HEK293T (cell line): ENCODE measurements at places on chromosomes 1 and 21.
A peak's percentile ranks its signal among the peaks of the same experiment; 100 is the strongest.

DNA sequence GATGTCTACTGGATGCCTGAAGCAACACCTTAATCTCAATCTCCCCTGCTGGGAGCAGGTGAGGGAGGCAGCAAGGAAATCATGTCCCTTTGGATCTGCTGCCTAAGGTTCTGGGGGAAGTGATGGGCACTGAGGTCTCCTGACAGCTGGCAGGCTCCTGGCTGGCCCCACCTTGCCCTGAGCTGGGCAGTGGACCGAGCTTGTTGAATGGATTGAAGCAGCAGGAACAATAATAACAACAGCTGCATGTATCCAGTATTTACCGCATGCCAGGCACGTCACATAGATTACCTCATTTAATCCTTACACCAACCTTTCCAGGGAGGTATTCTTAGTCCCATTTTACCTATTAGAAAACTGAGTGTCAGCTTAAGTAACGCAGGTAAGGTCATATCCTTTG is 133.9 kb downstream of the PLXNA2 start:
- DNase-seq: no peak

DNA sequence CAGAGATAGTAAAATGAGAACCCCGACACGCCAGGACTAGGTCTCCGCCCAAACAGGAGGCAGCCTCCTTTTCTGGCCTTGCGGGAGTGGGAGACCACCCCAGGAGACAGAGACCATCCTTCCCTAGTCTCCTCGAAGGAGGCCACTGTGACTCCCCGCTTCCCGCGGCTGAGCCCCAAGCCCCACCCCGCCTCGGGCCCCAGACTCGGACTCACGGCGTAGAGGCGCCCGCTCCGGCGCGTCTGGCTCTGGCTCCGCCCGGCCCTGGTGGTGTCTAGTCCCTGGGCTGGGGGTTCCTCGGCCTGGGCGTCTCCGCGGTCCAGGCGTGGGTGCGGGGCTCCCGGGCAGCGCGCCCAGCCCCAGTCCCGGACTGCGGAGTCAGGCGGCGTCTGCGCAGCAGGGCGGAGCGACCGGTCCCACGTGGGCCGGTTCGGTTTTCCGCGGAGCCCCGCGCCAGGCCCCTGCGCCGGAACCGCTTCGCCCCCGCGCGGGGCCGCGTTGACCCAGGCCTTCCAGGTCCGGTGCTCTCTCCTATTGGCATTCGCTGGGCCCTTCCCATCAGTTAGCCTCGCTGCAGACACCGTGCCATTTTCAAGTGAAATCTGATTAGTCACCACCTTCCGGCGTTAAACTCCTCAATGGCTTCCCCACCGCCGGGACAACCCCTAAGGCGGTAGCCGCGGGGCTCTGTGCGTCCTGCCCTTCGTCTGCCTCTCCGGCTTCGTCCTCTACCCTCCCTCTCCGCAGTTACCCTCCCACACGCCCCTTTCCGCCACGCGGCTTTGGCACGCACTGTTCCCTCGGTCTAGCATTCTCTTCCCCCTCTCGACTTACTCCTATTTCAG is at the start of gene C1orf216:
Gene C1orf216, minus strand, starts transcription at position 393 of the 845 bp plus-strand sequence. CDS start 2,563 bp downstream, outside the sequence.
- DNase-seq: no peak

GRCh38 chr1:81682490-81682889 is 118.2 kb upstream of the ADGRL2 start:
- DNase-seq: no peak

DNA sequence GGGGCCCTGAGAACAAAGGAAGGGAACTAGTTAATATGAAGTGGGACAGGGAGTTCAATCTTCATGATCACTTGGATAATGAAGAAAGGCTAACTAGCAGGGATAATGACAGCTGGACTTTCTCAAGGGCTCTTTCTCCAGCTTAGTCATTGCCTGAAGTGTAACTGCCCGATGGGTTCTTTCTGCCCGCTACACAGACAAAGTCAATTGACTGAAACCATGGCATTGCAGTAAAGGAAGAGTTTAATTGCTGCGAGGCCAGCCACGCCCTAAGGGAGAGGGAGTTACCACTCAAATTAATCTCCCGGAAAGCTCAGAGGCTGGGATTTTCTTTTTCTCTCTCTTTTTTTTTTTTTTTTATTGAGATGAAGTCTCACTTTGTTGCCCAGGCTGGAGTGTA is 16.6 kb upstream of the SLC2A5 start:
- no peak for DNase-seq

- DNase-seq: peak; percentile 77
These were observed 241.0 kb downstream of the KCNJ6 start for GRCh38 chr21:37675202-37675801.

DNA sequence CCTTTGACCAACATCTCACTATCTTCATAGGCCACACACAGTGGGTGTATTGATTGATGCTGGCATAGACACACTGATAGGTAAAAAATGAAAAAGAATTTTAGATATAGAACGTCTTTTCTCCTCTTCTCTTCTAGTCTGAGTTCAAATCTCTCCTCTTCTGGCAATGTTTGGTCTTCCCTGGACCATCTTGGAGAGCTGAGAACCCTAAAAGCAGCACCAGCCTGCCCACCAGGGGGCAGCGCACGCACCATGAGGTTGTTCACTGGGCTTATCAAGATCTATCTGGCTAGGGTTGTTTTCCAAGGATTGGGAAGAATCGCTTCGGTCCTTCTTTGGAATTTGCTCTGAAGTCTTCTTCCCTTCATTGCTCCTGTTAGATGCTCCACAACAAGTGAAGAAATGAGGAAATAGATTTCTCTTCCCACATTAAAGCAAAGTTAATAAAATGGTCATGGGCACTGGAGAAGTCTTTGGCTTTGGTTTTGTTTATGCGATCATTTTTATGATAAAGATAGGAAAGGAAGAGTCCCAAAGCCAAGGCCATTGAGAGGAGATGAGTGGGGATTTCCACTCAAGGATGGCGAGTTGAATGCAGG is 104.0 kb upstream of the OLIG2 start:
- peak; percentile 43 for DNase-seq

GRCh38 chr1:194710671-194711070 is 1524.3 kb upstream of the B3GALT2 start:
- DNase-seq: no peak

- DNase-seq: no peak
These were observed 729.4 kb downstream of the MATN1 start for GRCh38 chr1:29993950-29994349.

- no peak for DNase-seq
These were observed 50.6 kb downstream of the ACP6 start for GRCh38 chr1:147619741-147620140.

- DNase-seq: peak; percentile 41
These were observed 77.7 kb downstream of the TOMM20 start for GRCh38 chr1:235050911-235051360.

- DNase-seq: no peak
These were observed 92.3 kb downstream of the ROR1 start for GRCh38 chr1:63866084-63866483.

- DNase-seq: no peak
These were observed 74.6 kb upstream of the KCND3 start for GRCh38 chr1:112063781-112064728.

DNA sequence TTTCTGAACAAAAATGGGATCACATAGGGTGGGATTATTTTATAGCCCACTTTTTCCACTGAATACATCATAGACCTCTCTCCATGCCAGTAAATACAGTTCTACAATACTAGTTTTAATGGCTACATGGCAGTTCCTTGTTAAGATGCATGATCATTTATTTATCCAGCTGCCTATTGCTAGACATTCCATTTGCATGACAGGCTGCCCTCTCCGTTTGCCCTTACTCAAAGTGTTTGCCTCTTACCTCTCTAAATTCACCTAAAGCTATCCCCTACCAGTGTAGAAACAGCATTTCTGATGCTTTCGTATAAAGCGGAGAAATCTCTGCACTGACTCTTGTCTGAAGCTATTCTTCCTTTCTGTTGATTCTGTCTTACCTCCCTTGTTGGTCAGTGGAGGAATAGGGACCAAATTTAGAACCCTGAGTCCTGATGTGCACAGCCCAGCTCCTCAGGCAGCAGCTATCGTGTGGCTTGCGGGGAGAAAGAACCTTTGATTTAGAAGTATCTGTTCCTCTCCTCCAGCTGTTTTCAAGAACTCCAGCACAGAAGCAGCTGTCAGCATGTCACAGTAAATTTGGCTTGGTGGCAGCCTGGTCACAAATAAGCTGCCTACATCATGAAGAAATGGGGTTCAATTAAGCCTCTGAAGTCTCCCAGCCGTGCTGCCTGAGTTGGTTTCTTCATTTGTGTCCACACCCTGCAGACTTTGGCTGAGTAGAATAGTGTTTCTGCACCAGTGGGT is 337.3 kb downstream of the PRDM2 start:
- no peak for DNase-seq

- no peak for DNase-seq
These were observed 21.4 kb downstream of the WNT9A start for GRCh38 chr1:227926216-227926791.

DNA sequence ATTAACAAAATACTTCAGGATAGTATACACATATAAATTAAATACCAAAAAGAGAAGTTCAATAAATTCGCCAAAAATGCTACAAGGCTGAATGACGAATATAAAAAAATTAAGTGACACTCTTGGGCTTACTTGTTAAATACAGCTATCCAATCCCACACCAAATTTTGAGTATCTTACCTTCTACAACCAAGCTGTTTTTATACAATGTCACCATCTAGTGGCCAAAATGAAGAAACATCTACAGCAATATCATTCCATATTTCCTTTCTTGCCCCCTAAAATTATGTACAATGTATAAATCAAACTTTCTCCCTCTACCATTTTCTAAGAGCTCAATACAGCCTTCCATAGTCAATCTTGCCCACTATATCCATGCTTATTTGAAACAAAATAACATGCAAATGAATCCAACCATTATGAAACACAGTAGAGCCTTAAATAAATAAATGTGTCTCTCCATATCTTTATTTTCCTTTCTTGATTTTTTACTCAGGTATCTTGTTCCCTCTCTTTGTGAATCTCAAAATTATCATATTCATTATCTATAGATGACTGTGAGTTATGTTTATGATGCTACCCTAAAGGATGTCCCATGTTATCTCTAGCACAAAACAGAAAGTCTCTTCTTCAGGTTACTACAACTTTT is 86.3 kb downstream of the ACBD6 start:
- peak; percentile 40 for DNase-seq

GRCh38 chr21:43687566-43688399 is 28.4 kb downstream of the RRP1B start:
- DNase-seq: no peak

GRCh38 chr1:183764981-183765380 is 39.9 kb upstream of the RGL1 start:
- no peak for DNase-seq

DNA sequence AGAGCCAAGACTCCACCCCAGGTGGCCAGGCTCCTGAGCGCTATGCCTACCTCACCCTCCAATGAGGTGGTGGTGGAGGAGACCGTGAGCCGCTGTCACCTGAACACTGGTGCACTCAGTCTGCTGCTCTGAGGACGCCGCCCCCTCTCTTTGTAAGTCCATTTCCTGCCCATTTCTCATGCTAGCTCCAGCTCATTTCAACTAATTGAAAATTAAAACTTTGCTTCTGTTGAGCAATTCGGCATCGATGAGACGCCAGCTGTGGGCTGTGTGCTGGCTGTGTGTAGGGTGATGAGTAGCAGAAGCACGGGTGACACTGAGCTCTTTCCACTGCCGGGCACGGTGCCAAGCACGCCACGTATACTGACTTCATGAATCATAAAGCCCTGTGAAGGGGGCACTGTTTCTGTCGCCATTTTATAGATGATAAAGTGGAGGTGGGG is 11.2 kb downstream of the TNFRSF1B start:
- DNase-seq: no peak

- DNase-seq: no peak
These were observed 1006.9 kb upstream of the PRMT6 start for GRCh38 chr1:106049595-106049994.

- no peak for DNase-seq
These were observed 358.4 kb upstream of the ADGRL4 start for GRCh38 chr1:79364896-79365295.
